Cardiac fibroblast (primary cell): ENCODE measurements at places on chromosomes 16 and 17.

DNA sequence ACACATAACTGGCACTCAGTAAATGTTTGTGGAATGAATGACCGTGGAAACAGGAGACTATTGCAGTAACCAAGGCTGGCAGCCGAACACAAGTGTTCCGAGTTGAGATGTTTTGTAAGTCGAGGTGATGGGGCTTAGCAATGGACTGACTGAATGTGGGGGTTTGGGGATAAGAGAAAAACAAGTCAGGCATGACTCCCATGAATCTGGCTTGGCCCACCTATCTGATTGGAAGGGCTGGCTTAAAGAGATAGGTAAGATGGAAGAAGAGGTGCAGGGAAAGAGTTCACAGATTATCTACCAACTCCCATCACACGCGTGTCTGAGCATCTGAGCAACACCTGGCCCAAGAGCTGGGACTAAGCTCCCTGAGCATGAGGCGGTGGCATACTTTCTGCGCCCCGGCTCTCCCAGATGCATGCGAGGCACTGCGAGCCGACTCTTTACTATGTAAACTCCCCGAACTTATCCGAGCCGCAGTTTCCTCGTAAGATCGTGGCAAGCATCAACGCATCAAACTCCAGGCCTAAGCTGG, 539 bp downstream of the IFT20 start:
- no peak for DNase-seq

DNA sequence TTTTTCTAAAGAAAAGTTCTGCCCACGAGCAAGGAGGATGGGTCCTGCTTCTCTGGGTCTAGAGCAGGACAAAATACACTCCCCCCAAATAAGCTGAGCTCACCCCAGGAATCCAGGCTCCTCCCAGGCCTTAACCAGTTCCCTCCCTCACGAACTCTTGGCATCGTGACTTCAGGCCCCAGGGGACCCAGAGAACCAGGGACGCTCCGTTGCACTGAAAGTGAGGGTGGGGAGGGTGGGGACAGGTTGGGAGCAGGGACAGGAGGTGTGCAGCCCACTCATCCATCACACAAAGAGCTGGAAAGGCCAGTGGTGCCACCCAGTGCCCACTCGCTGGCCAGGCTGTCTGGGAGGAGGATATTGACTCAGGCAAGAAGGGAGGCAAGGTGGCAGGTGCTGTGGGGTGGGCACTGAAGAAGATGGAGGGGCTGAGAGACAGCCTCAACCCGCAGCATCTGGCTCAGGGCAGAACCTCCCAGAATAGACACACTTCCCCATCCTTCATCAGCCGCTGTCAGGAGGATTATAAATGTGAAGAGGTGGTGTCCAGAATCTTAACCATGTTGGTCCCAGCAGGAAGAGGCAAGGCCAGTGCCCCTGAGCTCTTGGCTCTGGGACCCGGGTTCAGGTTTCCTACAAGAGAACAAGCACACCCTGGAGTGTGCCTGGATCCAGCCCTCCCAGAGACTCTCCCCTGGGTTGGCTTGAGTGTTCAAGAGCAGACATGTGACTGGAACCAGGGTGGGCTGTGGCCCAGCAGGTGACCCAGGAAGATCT, 67.9 kb upstream of the RPL38 start:
- no peak for DNase-seq

DNA sequence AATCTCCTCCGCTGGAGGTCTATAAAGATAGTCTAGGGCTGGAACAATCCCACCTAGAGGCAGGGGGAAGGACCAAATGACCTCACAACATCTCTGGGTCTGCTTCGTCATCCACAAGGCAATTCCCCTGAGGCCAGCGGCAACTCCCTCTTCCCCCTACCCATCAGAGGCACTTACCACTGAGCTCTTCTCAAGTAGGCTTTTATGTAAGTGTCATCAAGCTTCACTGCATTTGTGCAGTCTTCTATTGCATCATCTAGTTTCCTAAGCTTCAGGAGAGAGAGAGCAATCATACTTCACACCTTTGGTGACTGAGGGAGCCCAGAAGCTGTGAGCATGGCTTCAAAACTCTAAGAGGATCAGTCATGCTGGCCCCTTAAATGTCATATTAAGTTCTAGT, 21.0 kb downstream of the CNP start:
- no peak for DNase-seq

DNA sequence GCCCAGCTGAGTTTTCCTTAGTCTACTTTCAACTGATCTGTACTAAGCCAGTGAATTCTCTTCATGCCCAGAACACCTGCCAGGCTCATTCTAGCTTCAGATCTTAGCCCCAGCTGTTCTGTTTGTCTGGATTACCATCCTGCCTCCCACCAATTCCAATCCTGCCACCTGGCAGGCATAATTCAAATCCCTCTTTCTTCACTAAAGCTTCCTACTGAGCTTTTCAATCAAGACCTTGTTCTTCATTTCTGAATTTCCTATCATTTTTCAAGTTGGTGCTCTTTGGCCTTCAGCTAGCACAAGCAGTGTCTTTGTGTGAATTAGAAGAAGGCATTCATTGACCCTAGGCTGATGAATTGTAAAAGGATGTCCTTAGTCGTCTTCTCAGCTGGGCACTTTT, 357.6 kb downstream of the UTP18 start:
- no peak for DNase-seq

DNA sequence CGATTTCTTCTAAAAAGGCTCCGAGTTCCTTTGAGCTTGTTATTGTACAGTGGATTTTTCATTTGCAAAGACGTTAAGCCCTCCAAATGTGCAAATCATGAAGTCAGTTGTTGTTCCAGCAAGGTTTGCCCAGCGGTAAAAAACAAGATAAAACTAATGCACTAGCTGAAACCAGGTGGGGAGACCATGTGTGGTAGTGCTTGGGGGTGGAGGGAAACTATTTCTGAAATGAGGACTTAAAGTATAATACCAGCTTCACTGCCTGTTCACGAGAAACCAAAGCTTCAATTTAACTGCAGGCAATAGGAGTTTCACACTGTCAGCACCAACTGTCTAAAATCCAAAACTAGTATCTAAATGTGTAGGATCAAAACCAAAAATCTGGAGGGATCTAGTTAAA, 22.3 kb downstream of the SMARCE1 start:
- no peak for DNase-seq

DNA sequence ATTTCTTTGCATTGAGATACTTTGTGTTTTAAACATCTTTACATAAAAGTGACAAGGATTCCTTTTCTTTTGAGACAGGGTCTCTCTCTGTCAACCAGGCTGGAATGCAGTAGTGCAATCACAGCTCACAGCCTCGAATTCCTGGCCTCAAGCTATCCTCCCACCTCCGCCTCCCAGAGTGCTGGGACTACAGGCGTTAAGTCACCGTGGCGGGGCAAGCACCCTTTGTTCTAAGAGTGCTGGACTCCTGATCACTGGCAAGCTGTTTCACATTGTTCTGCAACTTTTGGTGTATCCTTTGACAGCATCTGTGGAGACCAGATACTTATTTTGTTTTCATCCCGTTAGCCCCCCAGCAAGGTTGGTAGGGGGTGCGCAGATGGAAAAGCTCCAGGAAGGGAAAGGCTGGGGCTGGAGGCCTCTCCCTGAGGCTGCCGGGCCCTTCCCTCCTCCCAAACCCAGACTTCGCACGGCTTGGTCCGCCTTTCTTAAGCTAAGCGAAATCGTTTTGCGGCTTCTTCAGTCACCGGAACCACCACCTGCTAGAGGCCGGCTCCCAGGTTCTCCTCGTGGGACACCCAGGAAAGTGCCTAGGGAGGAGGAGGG, 1.1 kb downstream of the ST6GALNAC2 start:
- DNase-seq, result no peak

DNA sequence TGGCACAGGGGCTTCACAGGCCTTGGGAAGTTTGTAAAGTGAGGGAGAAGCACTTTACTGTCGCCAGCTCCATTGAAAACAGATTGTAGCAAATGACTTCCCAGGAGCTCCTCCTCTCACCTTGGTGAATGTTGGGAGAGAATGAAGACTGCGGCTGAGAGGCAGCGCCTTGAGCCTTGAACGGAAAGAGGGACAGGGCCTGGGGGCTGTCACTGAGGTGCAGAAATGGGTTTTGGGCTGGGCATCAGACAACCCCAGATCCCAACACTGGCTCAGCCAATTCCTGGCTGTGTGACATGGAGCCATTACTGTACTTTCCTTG, 603 bp upstream of the MRTFB start:
- no peak for DNase-seq

GRCh38 chr16:48334325-48334724, 50.9 kb downstream of the SIAH1 start:
- DNase-seq, result no peak

DNA sequence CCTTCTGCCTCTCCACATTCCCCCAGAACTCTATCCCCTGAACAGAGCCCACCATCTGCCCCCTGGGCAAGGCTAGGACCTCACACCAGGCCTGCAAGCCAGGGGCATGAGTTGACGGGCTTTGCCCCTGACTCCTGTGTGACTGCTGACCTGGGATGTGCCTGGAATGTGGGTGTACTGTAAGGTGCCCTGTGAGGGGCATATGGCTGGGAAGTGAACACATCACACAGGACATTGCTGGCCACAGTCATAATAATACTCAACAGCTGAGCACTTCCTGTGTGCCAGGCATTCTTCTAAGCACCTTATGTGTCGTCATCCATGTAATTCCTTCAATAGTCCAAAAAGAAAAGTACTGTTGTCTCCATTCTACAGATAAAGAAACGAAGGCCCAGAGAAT, 13.3 kb downstream of the CES4A start:
- DNase-seq, result peak; percentile 64

DNA sequence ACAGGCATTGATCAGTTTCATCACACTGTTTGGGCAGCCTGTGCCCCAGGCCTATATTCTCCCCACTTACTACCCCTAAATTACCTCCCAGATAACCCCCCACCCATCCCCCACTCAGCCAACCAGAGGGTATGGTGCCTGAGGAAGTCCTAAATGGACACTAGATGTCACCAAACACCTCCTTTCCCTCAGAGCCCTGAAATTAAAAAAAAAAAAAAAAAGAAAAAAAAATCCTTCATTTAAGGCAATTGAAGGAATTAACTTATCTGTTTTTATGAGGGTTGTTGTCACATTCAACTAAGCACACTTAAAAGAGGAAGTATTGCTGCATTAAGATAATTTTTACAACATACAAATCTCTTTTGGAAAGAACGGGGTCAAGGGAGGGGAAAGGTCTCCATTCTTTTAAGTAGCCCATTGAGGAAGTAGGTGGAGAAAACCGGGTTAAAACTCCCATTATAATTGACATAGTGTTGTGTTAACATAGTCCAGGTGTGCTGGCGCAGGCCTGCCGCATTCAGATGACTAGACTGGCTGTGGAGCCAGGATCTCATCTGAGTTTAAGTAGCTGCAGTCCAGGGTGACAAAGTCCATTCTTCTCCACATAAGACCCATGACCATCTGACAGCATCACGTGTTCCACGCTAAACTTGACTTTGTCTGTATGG, 46.3 kb downstream of the SNX11 start:
- DNase-seq, result peak; percentile 60

GRCh38 chr17:3795390-3796102, 5.4 kb downstream of the ITGAE start:
- DNase-seq, result no peak

- DNase-seq, result no peak
Measured at GRCh38 chr17:32523827-32524552, 37.2 kb downstream of the CDK5R1 start.

GRCh38 chr17:82787081-82787848, 35.4 kb downstream of the TBCD start:
- DNase-seq, result no peak

DNA sequence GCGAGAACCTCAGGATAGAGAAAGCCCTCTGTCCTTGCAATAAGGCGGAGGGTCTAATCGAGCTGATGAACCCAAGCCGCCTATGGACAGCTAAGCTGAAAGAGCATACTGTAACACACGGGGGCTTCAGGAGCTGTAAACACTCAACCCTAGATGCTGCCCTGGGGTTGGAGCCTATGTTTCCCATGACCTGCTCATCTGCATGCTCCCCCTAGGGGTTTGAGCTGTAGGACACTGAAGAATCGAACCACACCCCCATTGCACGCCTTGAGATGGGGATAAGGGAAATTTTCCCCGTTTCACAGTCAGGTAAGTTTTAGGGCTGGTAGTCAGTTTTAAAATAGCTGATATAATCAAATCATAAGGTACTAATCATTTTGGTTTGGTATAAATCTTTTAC, 675.6 kb upstream of the CDH8 start:
- no peak for DNase-seq

- DNase-seq, result no peak
Measured at GRCh38 chr16:75862098-75862386, 135.8 kb upstream of the CPHXL start.

- no peak for DNase-seq
Measured at GRCh38 chr17:17064322-17064721, 22.1 kb downstream of the MPRIP start.

DNA sequence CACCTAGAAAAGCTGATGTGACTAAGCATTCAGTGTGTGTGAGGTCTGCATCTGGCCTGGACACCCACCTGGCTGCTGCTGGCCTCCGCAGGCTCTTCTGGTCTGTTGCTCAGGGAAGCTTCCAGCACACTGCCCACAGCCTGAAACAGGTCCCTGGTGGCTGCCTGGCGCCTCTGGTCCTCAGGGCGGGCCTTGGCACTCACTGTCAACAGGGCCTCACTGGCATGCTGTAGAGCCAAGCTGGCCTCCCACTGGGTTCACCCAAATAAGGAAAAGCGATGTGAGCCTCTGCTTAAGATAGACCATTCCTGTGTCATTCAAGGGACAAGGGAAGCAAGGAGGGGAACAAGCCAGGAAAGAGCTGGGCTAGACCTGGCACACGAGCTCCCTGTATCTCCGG, 70.6 kb upstream of the BCO1 start:
- DNase-seq, result no peak

GRCh38 chr16:5903153-5903552, 805.6 kb upstream of the EEF2KMT start:
- DNase-seq, result no peak

DNA sequence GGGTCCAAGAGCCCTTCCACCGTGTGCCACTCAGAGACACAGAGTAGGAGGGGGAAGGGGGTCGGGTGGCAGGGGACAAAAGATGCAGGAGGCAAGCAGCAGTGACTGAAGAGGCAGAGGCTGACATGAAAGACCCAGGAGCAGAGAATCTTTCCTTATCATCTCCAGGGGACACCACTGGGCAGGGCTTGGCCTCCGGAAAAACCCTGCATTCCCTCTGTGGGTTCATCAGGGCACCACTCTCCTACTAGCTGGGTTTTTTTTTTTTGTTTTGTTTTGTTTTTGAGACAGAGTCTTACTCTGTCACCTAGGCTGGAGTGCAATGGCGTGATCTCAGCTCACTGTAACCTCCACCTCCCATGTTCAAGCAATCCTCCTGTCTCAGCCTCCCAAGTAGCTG, 2.1 kb upstream of the STX4 start:
- no peak for DNase-seq

- DNase-seq, result no peak
Measured at GRCh38 chr16:689175-689897, 862 bp downstream of the WDR24 start.

- DNase-seq, result no peak
Measured at GRCh38 chr17:11551442-11551841, 46.8 kb upstream of the DNAH9 start.
